ENCODE measurements at places on chromosomes 3 and 15. TPM values are rescaled to one million over a fixed set of nuclear protein-coding genes. Genes with fewer than 3 reads are reported as not detected.

Gene P4HTM
- total RNA-seq = 32.2 TPM

Gene CLRN1
- total RNA-seq = not detected

Gene ACVR2B
- 7.7 TPM for total RNA-seq

Gene EXOG
- 15.9 TPM for total RNA-seq

Gene SNX22
- 0.26 TPM for total RNA-seq

Gene SV2B
- total RNA-seq = 0.13 TPM

Gene GRK7
- total RNA-seq = not detected

Gene OCA2
- total RNA-seq = not detected

Gene LRCH3
- total RNA-seq = 59.2 TPM

Gene CNTN6
- total RNA-seq = not detected

Gene NRROS
- total RNA-seq = 42.3 TPM

GRCh38 chr15:61084472-61084871, 144.6 kb downstream of the RORA start:
- no peak for ATAC-seq

DNA sequence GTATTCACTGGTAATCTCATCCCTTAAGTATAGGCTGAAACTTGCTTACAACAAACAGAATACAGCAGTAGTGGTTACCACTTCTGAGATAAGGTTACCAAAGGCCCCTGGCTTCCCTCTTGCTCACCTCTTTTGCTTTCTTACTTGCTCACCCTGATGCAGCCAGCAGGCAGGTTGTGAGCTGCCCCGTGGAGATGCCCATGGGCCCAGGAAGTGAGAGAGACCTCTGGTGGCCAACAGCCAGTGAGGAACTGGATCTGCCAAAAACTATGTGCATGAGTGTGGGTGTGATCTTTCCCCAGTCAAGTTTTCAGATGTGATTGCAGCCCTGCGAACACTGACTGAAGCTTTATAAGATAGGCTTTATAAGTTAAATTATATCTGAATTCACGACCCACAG, 48.7 kb downstream of the NMNAT3 start:
- peak; percentile 52 for ATAC-seq

DNA sequence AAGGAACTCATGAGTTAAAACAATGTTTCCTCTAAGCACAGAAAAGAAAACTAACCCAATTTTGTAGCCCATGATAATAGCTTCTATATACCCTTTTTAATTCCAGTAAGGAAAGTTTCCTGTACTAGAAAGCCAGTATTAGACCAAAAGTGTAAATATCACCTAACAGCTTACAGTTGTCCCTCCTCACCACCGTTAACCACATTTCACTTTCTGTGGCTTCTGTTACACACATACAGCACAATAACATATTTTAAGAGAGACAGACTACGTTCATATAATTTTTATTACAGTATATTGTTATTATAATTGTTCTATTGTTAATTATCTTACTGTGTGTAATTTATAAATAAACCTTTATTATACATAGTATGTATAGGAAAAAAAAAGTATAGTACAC, 74.1 kb downstream of the ZNF280D start:
- no peak for ATAC-seq

GRCh38 chr15:41987925-41988275, 15.5 kb upstream of the EHD4 start:
- no peak for ATAC-seq

DNA sequence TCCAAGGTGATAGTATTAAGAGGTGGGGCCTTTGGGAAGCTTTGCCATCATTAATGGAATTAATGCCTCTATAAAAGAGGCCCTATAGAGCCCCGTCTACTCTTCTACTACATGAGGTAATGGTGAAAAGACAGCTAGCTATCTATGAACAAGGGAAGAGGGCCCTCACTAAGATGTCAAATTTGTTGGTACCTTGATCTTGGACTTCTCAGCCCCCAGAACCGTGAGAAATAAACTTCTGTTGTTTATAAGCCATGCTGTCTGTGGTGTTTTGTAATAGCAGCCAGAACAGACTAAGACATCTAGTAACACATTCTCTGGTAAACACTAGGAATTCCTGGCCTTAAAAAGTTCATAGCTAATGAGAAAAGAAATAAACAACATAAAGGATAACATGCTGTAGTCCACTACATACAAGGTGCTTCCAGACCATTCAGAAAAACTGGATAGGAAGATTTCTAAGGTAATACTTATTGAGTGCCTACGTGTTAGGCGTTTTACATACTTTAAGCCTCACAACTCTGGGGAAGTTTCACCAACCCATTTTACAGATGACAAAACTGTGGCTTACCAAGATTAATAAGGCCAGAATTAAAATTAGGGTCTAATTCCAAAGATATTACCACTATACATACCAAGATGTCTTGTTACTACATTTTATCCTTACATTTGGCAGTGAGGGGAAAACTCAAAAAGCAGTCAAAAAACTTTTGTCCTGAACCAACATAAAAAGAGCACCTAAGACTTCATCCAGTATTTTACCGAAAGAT, 3.2 kb downstream of the UBE3A start:
- no peak for ATAC-seq

DNA sequence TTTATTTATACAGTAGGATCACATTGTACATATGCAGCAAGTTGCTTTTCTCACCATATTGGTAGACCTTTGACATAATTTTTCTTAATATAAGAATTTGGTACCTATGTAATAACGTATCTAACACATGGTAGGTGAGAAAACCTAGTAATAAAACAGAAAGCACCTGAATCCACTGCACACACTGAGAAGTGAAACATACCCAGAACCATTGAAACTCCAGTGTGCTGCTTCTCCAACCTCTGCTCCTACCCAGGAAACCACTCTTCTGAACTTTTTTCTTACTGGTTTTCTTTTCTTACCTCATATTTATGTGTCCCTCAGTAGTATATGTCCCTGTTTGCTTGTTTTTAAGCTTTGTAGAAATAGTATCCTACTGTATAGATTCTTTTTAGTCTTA, 293.0 kb downstream of the UBE2E2 start:
- ATAC-seq = no peak

- no peak for ATAC-seq
Measured at GRCh38 chr15:66462627-66463026, 34.9 kb downstream of the SNAPC5 start.

GRCh38 chr3:147090461-147090860, 315.9 kb downstream of the ZIC4 start:
- no peak for ATAC-seq

DNA sequence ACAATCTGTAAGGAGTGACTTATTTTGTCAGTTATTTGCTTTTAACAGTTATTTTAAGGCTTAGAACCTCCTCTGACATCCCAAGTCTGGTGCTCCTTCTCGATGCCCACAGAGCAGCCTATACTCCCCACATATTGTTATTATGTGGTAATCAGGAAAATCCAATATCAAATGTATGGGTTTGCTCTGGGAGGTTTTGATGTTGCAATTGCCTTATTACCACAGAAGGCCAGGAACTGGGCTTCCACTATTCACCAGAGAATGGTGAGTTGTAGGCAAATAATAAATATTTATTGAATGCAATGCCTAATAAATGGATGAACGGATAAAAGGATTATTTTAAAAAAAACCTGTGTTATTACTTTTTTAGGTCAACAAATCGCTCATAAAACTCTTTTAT, 12.2 kb downstream of the NEK10 start:
- no peak for ATAC-seq

DNA sequence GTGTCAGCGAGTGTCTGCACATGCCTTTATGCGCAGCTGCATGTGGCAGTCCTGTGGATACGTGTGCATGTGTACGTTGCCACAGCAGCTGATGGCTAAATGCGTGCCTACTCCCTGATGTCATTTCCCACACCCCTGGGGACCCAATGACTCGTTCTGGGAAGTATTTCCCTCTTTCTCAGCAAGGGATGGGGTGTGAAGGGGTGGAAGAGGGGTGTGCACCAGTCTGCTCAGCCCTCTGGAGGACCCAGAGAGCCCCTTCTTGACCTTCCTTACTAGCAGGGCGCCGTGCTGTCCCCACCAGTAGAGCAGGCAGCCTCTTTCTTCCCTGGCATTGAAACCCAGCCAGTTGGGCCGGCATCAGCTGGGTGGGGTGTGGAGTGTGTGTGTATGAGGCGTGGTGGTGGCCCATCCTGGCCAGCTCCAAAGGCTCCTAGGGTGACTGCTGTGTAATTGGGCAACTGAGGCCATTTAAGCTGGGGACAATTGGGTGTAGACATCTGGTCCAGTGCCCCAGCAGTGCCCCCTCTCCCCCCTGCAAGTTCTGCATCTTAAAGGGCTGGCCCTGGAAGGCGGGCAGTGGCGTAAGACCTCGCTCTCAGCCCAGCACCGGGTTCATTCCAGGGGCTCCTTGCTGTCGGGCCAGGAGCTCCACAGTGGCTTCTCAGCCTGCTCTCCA, 19.2 kb downstream of the SNX33 start:
- ATAC-seq = no peak

- no peak for ATAC-seq
Measured at GRCh38 chr3:41847679-41848078, 114.2 kb downstream of the ULK4 start.

GRCh38 chr3:158925021-158925420, 123.2 kb downstream of the MFSD1 start:
- no peak for ATAC-seq

- peak; percentile 56 for ATAC-seq
Measured at GRCh38 chr3:142498397-142499180, 50.8 kb upstream of the XRN1 start.

GRCh38 chr3:67804578-67804977, 150.2 kb upstream of the SUCLG2 start:
- ATAC-seq = no peak

- ATAC-seq = no peak
Measured at GRCh38 chr15:60372756-60373155, 25.0 kb downstream of the ANXA2 start.

- ATAC-seq = no peak
Measured at GRCh38 chr3:110656394-110657025, 415.1 kb upstream of the NECTIN3 start.

GRCh38 chr15:81532001-81532400, 158.0 kb upstream of the TMC3 start:
- ATAC-seq = no peak

DNA sequence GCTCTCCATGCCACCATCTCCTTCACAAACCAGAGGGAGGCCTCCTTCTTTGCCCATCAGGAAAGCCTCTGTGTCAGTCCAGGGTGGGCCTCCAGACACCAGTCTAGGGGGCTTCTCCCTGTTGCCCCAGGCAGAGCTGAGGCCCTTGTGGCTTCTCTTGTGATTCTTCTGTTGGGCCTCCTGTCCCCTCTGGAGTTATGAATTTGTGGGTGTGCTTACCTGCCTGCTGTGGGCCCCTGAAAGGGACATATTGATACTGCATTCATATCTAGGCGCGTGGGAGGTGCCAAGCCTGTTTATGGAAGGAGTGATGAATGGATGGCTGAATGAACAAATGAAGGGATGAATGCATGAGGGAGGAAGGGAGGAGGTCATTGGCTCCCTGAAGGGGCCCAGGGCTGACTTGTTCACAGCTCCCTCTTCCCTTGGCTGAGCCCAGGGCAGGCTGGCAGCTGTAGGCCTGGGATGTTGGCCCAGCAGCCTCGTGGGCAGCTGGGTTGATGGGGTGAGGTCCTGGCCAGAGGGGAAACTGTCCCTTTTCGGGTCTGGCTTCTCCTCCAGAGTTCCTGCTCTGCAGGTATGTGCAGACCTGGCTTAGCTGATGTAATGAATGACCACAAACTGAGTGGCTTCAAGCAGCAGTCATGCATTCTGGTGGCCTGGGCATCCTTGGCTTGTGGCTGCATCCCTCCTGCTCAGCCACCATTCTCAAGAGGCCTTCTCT, 195.4 kb downstream of the GOLGA6L6 start:
- no peak for ATAC-seq

GRCh38 chr3:8505621-8506020, 4.0 kb downstream of the LMCD1 start:
- ATAC-seq = no peak

- no peak for ATAC-seq
Measured at GRCh38 chr15:96165081-96165480, 165.4 kb upstream of the NR2F2 start.

DNA sequence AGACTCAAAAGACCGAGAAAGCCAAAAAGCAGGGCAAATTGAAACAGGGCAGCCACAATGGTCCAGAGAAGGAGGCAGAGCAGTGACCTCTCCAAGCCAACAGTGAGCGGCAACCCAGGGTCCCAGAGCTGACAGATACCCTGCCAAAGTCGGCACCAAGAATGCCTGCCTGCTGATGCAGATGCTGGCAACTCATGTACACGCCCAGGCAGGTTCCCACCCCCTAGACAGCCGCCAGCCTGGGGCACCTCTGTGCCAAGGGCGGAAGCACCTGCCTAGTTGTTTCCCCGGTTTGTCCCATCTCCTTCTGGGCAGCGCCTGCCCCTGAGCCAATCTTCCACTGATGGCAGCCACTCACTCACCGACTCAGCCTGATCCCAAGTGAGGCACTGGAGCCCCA, 22.1 kb downstream of the KLHL25 start:
- no peak for ATAC-seq

GRCh38 chr3:32283304-32283703, 44.8 kb downstream of the CMTM8 start:
- no peak for ATAC-seq

- ATAC-seq = no peak
Measured at GRCh38 chr15:61393524-61393923, 164.4 kb upstream of the RORA start.

- no peak for ATAC-seq
Measured at GRCh38 chr3:141431411-141432378, 55.1 kb upstream of the RASA2 start.
